HL-60 (cell line): ENCODE measurements at places on chromosomes 13 and 19.

GRCh38 chr13:64810750-64811149, 2419.4 kb downstream of the PCDH9 start:
- DNase-seq: no peak

DNA sequence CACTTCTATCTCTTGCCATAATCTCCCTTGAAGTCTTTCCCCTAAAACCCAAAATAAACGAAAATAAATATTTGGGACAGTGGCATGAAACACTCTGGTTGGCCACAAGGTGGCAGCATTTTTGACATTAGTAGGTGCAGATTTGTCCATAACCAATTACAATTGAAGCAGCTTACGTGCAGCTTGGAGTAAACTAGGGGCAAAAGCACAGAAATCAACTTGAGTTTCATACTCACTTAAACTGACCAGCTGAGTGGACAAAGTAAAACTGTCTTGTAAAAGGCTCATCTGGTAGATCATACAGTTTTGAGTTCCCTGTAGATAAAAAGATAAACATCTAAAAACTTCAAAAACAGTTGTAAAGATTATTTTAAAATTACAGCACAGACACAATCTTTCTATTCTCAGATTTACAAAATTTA, 18.8 kb downstream of the PDCD5 start:
- no peak for DNase-seq

GRCh38 chr13:51902776-51903175, 41.0 kb downstream of the CCDC70 start:
- DNase-seq: peak; percentile 23

GRCh38 chr19:42352301-42353259, 27.1 kb downstream of the MEGF8 start:
- no peak for DNase-seq
